ENCODE measurements at places on chromosomes 6 and 20.
A peak's percentile ranks its signal among the peaks of the same experiment; 100 is the strongest.

- DNase-seq, result no peak
Observed at GRCh38 chr20:4581838-4582237, 139.9 kb upstream of the PRND start.

- peak; percentile 0 for DNase-seq
Observed at GRCh38 chr20:31863296-31864085, 6.8 kb downstream of the DUSP15 start.

DNA sequence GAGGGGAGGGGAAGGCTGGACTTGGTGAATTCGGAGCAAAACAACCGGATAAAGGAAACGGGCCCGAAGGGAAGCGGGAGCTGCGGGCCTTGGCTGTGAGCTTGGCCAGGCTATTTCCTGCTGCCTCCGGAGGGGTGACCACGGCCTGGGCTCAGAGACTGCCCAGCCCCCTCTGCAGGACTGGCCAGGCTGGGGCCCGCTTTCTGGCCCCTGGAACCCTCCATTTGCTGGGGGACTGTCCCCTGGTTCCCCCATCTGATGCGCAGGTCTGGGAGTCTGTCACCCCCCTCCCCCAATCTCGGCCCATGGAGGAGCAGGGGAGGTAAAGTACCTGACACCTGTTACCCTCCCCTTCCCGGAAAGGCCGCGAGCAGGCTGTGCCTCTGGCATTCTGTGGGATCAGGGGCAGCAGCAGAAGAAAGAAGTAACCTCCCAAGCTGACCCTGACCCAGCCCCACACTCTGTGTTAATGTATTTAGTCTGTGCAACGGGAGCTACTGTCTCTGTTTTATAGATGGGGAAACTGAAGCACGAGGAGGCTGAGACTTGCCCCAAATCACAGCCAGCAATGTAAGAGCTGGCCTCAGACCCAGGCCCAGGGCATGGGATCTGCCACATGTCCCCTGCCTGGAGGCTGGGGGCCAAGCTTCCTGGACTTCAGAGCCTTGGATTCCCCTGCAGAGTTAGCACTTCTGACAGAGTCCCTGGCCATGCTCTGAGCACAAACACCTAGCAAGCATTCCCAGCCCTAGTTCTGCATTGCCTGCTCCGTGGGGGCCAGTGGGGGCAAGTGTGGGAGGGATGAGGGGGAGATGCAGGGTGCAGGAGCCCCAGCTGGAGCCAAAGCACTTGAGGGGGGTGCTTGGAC, 3.5 kb downstream of the C20orf204 start:
- no peak for DNase-seq

DNA sequence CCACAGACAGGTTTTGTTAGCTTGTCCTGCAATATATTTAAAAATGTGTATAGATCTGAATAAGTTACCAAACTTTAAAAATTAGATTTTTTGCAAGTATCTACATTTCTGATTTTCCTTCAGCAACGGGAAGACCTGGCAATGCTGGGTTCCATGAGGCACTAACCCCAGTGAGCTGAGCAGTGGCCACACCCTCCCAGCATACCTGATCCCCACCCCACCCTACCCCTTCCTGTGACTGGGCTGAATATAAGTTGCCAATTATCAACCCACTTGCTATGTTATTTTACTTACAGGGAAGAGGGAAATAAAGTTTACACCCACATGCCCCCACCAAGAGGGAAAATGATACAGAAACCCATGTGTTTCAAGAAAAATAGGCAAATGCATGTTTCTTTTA, 70.3 kb upstream of the RALGAPA2 start:
- DNase-seq, result peak; percentile 54

- no peak for DNase-seq
Observed at GRCh38 chr6:75090576-75090975, 115.3 kb downstream of the COL12A1 start.
